ENCODE measurements at places on chromosomes 7 and 10.

DNA sequence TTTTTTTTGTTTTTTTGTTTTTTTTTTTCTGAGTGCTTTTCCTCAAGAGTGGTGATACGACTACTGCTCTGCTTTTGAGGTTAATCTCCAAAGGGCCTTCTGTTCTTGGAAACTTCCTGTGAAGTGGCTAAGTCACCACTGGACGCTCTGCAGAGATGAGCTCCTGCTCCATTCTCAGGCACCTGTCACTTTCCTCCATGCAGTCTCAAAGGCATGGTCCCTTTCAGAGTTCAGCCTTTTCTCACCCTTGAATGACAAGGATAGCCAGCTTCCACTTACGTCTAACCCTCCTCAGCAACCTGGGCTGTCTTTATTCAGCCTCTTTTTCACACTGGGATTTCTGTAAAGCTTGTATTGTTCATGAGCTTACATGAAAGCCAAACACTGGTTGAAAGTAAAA lies 65.8 kb downstream of the BMPER start:
- DNase-seq = no peak

- DNase-seq = peak; percentile 10
These were observed 214.8 kb downstream of the LRRTM3 start for GRCh38 chr10:67140641-67141040.

DNA sequence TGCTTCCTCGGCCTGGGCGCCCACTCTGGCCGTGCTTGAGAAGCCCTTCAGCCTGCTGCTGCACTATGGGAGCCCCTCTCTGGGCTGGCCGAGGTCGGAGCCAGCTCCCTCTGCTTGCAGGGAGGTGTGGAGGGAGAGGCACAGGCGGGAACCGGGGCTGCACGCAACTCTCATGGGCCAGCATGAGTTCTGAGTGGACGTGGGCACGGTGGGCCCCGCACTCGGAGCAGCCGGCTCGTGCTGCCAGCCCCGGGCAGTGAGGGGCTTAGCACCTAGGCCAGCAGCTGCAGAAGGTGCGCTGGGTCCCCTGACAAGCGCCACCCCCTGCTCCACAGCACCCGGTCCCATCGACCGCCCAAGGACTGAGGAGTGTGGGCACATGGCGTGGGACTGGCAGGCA lies 9.0 kb upstream of the PDK4 start:
- DNase-seq = no peak

DNA sequence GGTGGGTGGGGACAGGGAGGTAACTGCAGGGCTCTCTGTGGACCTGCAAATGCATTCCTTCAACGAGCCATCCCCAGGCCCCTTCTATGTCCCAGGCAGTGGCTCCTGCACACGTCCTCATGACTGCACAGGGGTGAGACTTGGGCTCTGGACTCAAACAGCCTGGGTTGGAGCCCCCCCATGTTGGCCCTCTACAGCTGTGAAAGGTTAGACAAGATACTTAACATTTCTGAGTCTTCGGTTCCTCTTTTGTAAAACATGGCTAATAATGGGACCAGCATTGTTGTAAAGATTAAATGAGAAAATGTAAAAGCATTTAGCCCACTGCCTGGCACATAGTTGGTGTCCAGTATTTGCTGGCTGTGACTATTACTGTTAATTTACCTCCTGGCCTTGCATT lies 41.8 kb downstream of the CHST3 start:
- no peak for DNase-seq

- DNase-seq = no peak
These were observed 8.9 kb upstream of the CH25H start for GRCh38 chr10:89216056-89216455.

DNA sequence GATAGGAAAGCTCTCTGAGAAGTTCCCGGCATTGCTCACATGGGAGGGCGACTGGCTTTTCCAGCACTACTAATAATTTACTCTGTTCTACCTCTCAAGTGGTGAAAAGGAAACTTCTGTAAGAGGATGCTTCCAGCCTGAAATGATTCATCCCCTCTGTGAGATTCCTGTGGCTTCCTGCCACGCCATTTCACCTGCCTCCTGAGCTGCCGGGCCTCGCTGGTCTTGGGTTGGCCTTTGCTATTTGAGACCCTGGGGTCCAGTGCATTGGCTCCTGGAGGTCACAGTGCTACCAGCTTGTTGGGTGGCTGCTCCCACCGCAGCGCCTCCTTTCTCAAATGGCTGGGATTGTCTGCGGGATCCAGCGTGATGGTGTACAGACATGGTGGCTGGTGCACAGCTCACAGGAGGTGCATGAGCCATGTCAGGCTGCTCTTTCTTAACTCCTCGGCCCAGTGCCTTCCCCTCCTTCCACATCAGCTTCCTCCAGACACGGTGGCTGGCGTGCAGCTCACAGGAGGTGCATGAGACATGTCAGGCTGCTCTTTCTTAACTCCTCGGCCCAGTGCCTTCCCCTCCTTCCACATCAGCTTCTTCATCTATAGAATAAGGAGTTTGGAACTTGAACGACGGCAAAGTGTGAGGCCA lies 42.9 kb upstream of the PCBD1 start:
- no peak for DNase-seq

- no peak for DNase-seq
These were observed 6.2 kb upstream of the DMBT1 start for GRCh38 chr10:122554131-122555036.

GRCh38 chr10:48309711-48310226 lies 3.3 kb downstream of the MAPK8 start:
- peak; percentile 35 for DNase-seq

DNA sequence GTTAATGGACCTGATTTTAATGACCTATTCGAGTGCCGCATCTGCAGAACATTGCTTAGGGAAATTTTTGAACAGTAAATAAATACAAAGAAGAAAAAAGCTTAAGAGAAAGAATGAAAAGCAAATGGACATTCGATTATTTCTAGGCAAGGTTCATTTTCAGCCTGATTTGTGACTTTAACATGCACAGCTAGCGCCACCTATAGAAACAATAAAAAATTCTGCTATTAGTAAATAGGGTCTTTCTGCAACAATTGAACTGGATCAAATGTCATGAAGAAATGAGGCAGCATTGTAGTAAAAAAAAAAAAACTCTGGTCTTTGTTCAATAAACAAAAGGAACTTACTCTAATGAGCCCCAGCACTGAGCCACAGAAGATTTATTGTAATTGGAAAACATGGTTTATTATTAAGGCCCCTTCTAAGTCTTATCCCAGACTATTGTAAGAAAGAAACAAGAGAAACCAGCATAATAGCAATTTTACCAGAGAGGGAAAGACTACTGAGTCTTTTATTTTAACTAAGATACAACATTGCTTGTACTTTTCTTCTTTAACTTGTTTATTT lies 41.4 kb upstream of the GHITM start:
- DNase-seq = peak; percentile 26

- DNase-seq = peak; percentile 3
These were observed 299.0 kb downstream of the RPS24 start for GRCh38 chr10:78332657-78333056.

- DNase-seq = peak; percentile 61
These were observed 70.9 kb downstream of the DNAJB6 start for GRCh38 chr7:157407512-157408257.

- DNase-seq = peak; percentile 81
These were observed 56.0 kb upstream of the BTRC start for GRCh38 chr10:101297901-101298486.

DNA sequence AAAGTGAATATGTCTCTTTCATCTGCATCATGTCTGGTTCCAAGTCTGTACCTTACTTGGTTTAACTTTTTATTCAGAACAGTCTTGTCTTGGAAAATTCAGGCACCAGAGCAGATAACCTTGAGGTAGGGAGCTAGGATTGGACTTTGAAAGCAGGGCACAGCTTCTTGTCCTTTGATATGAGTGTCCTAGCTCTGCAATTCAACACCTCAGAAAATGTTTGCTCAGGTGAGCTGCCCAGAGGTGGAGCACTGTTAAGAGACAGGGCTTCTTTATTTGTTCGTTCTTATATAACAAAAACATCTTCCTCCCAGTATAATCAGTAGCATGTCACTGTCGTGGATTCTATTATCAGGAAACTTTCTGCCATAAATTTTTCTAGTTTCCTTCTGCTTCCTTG lies 118.3 kb downstream of the LRRC4 start:
- no peak for DNase-seq

- DNase-seq = no peak
These were observed 35.7 kb downstream of the ZCCHC24 start for GRCh38 chr10:79409726-79410085.

- DNase-seq = no peak
These were observed 12.8 kb upstream of the PROSER2 start for GRCh38 chr10:11810313-11810766.

GRCh38 chr10:14172336-14172950 lies 158.3 kb downstream of the FRMD4A start:
- DNase-seq = no peak

GRCh38 chr7:124720195-124720594 lies 45.4 kb downstream of the GPR37 start:
- no peak for DNase-seq

DNA sequence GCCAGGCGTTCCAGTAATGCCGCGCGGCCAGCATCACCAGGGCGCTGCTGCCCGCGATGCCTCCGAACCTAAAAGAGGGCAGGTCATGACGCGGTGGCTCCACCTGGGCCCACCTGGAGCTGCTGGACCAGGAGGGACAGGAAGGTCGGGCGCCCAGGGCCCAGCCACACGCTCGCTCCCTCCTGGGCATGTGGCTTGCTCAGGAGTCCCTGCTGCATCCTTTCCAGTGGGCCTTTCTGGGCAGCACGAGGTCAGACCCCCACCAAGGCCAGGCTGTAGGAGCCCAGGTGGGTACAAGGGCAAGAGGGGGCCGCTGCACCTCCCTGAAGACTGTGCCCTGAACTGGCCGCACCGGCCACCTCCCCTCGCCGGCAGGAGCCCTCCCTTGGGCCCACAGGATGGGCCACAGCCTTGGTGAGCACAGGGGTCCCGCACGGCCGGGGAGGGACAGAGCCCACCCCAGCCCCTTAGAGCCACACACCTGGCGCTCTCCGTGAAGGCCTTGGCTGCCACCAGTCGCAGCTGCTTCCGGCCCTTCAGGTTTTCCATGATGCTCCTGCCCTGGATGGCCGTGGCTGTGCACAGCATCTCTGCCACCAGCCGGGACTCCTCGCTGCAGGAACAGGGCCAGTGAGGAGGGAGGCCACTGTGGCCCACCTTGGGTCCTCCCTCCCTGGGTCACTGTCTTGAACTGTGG lies 43.2 kb downstream of the CFAP46 start:
- DNase-seq = no peak

Measured in H7 (cell line).